Sigmoid colon (tissue), 7 donors: ENCODE measurements at places on chromosomes 13 and 19. TPM values are rescaled to one million over a fixed set of nuclear protein-coding genes. Genes with fewer than 3 reads are reported as not detected.

The LMTK3 gene
- total RNA-seq: not detected

The MISP gene
- total RNA-seq: not detected

The OVOL3 gene
- total RNA-seq: not detected

The C1QTNF9 gene
- total RNA-seq: not detected

The RPS28 gene
- total RNA-seq: 490 TPM

The SERP2 gene
- total RNA-seq: 9.4 TPM

The MYPOP gene
- 3.6 TPM for total RNA-seq

The LHFPL6 gene
- 56.6 TPM for total RNA-seq
